IPS-NIHi11 (cell line): ENCODE measurements at places on chromosomes 7 and 10.

DNA sequence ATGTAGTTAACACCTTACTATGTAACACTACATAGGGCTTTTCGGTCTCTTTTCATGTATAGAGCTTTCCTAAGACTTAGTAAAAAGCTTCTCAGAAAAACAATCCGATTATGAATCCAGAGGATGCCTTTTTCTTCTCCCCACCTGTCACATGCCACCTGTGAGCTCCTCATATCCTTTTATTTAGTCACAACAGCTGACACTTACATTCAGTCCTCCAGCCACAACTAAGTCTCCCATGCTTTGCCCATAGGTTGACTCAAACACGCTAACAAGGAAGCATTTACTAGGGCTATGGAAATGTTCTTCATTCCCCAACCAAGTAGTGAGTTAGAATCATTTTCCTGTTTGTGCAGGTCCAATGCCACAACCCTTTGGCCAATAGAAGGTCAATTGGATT, 7.9 kb downstream of the ENO4 start:
- no peak for DNase-seq

- DNase-seq = no peak
Observed at GRCh38 chr10:48744587-48744986, 59.9 kb downstream of the WDFY4 start.

DNA sequence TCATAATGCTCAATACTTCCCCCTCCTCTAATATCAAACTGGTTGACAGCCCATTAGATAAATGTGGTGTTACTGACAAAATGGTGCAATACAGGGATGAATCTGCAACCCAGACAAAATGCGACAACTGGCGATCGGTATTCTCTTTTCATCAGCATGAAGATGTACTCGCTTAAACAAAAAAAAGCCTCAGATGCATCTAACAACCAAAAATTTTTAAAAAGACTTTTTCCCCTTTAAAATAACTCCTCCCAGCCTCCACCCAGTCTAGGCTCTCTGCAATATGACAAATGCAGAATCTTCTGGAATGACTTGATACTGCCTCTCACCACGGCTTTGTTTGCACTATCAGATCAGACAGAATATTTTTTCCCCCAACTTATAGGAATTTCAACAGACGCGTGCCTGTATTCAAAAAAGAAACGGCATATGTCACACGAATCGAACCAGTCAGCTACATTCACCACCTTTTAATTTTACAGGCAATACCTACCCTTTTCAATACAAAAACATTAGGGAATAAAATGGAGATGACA, 1.2 kb downstream of the YWHAG start:
- no peak for DNase-seq

GRCh38 chr10:6200734-6201515, 1.8 kb upstream of the PFKFB3 start:
- DNase-seq = peak; percentile 29

DNA sequence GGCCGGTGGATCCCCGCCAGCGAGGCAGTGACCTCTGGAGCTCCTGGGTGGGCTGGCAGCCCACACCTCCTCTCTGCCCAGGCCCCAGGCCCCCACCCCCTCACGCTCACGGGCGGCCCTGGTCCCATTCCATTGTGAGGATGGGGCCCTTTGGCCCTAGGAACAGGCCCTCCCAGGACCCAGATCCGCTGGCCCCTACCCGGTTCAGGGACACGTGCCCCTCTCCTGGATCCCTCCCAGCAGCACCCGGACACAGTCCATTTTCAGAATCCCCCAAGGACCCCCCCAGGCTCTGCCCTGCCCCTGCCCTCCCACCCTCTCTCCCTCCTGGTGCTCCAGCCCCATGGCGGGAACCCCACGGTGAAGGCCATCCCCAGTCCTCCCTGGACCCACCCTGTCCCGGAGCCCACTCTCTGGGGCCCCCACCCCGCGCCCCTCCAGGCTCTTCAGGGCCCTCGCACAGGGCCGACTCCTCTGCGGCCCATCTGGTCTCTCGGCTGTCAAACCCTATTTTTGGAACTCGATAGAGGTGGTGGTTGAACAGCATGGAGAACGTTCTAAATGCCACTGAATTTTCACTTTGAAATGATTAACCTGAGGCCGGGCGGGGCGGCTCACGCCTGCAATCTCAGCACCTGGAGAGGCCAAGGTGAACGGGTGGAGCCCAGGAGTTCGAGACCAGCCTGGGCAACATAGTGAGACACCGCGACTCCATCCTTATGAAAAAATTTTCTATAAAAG, 8.1 kb downstream of the ADAP1 start:
- DNase-seq = peak; percentile 38

- DNase-seq = no peak
Observed at GRCh38 chr10:51886438-51887068, 187.2 kb upstream of the CSTF2T start.

DNA sequence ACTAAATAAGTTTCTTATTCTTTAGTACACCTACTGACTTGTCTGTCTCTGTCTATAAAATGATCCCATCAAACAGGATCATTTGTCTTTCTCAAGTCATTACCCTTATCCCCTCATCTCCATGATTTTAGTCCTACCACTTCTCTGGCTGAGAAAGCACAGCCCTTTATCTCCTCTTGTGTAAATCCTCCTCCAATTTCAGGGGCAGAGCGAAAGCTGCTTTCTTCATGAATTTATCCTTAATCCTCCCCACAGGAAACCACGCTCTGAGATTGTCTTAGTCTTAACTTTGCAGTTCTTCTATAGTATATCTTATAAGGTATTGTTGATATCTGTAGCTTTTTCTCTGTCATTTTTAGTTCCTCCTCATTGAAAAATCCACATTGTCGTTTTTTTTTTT, 239.7 kb upstream of the PLXDC2 start:
- peak; percentile 8 for DNase-seq

DNA sequence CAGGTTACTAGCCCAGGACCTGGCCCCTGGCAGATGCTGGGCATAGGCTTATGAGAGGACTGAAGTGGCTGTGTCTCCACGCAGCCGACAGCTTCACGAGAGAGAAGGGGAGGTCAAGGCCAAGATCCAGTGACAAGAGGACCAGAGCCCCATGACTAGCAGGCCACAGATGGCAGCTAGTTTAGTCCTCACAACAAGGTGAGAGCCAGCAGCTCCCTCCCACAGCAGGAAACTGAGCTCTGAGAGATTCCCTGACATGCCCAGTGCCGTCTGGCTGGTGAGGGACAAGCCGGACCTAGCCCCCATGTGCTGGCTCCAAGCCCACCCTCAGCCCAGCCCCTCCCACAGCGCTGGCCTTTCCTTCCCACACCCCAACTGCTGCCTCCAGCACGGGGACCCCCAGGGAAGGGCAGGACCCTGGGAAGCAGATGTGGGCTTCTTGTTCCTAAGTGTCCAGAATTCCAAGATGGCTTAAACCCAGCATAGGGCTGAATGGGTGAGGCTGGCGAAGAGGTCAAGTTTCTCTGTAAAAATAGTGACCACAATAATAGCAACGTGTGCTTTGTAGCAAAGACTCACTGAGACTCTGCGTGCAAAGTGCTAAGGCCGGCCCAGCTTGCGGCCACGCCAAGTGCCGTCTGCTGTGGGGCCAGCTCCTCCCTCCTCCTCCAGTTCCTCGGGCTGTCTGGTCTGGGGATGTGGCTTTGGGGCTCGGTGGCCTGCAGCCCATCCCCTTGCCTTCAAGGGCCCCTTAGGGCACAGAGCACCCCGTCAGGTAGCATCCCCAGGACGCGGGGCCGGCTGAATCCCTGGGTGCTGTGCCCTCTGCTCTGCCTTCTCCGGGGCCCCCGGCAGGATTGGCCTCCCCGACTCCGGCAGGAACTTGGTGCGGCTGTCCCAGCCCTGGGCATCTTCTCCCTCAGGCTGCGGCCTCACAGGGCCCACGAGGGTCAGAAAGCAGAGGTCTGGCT, 7.8 kb upstream of the FAM20C start:
- no peak for DNase-seq

DNA sequence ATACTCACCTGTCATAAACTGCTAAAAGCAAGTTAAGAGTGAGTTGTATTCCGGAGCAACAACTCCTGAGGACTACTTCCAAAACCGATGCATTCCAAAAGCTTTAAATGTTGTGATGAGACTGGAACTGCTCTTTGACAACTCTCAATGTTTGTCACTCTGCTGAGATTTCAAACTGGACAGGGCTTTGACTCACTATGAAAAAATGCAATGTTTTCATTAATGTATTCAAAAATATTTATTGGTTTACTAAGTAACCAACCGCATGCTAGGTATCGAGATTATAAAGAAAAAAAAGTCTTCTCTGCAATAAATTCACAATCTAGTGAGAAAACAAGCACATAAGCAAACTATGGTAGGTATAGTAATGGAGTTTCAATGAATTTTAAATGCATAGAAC, 107.9 kb upstream of the GNAI1 start:
- DNase-seq = no peak

- DNase-seq = peak; percentile 20
Observed at GRCh38 chr10:91643700-91644099, 10.8 kb upstream of the PPP1R3C start.

GRCh38 chr7:40569326-40569725, 434.5 kb downstream of the SUGCT start:
- no peak for DNase-seq

GRCh38 chr7:153524070-153524601, 528.1 kb upstream of the DPP6 start:
- no peak for DNase-seq

DNA sequence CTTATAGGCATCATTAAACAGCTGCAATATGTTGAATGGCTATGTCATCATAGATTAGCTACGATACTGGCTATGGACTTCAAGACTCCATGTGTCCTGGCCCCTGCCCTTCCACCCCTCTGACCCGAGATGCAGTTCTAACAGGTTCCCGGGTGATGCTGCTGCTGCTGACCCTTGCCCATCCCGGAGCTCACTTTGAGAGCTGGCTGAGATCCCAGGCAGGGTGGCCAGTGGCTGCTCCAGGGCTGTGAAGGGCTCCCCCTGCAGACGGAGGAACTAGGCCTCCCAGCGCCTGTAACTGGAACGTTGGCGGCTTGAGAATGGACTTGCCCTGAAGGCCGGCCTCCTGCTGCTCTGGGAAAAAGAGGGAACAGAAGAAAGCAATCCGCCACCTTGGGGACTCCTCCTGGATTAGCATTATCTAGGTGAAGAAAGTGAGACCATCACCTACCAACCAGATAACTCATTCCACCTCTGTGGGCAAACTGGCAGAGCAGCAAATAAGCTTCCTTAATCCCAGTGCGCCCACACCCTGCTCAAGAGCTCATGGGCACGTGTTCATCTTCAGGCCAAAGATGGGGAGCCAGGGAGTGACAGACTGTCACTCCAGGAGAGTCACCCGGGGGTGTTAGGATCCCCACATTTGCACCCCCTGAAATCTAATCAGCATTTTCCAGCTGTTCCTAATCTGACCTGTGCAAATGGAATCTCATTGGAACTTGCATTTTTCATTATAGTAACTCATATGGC, 56.8 kb downstream of the PARP12 start:
- peak; percentile 82 for DNase-seq

DNA sequence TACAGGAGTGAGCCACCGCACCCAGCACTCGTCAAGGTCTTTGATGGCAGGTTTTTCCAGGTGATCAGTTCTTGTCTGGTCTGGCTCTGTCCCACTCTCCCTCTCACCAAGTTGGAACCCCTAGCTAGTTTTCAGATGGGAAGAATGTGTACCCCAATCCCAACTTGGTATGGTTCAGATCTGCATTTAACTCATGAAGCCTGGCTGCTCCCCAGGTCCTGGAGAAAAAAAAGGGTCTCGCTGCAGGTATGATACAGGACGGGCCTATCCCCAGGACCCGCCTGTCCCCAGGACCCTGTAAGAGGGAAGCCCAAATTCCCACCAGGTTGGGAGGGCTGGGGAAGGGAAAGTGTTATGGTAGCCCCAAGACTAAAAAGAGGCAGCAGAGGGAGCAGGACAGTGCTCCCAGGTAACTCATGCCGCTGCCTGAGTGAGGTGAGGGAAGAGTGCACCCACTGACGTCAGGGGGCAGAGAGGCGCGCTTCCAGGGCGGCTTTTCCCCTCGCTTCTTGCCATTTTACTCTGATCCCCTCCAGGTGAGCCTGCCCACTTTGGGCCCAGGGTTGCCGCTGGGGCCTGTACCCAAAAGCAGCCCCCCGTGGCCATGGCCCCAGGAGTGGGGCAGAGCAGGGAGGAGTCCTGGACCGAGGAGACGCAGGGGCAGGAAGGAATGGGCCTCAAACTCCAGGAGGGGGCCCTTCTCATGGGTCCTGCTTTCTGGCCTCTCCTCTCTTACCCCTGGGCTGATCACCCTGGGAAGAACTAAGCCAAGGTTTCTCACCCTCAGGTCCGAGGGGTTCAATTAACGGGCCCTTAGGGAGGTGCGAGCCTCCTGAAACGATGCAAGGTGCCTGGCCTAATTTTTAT, 36.4 kb upstream of the SRRM3 start:
- no peak for DNase-seq

GRCh38 chr10:43237128-43237527, 29.7 kb downstream of the RASGEF1A start:
- no peak for DNase-seq

DNA sequence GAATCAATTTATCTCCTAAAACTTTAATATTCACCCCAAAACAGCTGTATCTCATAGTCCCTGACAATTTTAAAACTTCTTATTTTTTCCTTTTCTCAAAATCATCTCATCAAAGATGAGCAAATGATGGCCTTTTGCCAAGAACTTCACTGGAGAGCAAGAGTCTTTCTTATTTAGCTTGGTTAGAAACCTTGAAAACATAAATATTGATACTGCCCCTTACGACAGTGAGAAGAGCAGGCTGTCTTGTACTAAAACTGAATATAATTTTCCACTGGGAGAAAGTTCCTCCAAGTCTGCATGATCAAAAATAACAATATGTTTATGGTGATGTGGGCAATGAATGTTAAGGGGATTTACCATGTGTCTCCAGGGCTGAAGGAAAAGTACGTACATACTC, 109.0 kb downstream of the COL28A1 start:
- no peak for DNase-seq

DNA sequence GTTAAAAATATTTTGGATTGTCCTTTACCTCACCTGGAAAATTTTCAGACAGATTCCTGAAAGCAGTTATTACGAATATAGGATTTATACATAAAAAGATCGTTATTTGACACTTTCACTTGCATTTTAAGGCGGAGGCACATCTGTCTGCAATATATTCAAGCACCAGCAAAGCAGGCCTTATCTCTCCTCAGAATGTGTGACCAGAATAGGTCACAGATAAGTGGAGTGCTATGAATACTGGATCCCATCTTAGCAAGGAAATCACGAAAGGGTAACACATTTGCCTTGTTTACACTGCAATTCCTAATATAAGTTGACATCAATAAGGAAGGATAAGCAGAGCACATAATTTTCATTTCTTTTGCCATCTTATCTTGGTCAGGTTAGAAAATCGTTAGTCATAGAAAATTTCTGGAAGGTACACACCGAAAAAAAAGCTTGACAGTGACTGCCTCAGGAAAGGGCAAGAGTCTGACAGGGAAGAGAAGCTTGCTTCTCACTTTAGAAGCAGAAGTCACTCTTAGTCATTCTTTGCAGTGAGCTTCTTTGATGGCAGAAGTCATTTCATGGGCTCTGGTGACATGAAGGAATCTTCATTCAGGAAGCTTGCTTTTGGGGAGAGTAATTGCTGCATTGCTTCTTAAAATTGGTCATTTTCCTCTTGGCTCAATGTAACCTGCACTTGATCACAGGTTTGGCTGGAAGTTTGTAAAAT, 98.1 kb upstream of the STK17A start:
- DNase-seq = no peak

GRCh38 chr7:32660936-32661335, 165.6 kb downstream of the AVL9 start:
- DNase-seq = no peak

GRCh38 chr10:63093227-63093626, 39.9 kb upstream of the NRBF2 start:
- DNase-seq = no peak
